ENCODE measurements at places on chromosomes 16 and 17.

DNA sequence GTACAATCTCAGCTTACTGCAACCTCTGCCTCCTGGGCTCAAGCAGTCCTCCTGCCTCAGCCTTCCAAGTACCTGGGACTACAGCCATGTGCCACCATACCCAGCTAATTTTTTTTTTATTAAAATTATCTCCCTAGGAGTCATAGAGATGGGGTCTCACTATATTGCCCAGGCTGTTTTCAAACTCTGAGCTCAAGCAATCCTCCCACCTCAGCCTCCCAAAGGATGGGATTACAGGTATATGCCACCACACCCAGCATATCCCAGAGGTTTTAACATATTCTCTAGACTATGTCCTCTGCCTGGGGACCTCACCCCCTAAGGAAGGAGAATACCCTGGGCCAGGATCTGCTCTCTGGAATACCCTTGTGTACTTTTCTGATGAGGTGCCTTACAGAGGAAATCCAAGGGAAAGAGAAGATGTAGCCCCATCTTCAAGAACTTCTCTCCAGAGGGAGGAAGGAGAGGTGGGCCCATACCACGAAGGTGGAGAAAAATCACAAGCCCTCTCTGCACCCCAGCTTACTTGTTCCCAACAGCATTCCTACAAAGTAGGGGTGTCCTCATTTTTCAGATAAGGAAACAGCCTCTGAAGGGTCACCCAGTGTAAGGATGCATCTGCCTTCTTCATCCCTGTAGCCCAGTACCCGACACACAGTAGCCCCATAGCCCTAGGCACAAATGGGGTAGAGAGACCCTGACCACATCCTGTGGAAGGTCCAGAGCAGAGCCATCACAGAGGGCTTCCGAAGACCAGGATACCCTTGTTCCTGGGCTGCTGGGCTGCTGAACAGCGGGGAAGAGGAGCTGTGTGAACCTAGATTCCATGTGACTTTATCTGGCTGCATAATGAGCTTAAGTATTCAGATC lies 151.6 kb downstream of the SOCS1 start:
- no peak for DNase-seq

DNA sequence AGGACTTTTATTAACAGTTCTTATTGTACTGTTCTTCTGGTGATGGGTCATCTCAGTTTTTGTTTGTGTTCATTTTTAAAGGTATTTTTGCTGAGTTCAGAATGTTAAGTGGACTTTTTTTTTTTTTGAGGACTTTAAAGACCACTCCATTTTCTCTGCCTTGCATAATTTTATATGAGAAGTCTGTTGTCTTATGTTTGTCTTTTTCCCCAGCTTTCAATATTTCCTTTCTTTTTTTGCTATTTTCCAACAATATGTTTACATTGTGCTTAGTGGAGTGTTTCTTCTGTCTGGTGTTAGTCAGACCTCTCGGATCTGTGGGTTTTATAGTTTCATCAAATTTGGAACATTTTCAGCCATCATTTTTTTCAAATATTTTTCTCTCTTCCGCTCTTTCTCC lies 290.0 kb upstream of the TNRC6C start:
- no peak for DNase-seq

DNA sequence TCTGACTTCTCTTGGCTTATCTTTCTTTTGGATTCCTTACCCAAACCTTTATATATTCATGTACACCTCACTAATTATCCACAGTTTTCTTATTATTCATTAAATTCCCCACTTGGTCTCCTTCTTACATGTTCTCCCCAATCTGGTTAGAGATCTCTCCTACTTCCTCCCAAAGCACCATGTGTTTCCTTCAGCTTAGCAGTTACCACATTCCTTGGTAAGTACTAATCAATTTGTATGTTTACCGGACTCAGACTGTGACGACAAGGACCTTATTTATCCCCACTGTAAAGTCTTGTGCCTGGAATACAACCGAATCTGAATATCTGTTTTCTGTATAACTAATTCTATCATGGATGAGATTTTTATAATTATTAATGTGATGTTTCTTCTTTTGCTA lies 389.5 kb downstream of the KCNJ2 start:
- no peak for DNase-seq

DNA sequence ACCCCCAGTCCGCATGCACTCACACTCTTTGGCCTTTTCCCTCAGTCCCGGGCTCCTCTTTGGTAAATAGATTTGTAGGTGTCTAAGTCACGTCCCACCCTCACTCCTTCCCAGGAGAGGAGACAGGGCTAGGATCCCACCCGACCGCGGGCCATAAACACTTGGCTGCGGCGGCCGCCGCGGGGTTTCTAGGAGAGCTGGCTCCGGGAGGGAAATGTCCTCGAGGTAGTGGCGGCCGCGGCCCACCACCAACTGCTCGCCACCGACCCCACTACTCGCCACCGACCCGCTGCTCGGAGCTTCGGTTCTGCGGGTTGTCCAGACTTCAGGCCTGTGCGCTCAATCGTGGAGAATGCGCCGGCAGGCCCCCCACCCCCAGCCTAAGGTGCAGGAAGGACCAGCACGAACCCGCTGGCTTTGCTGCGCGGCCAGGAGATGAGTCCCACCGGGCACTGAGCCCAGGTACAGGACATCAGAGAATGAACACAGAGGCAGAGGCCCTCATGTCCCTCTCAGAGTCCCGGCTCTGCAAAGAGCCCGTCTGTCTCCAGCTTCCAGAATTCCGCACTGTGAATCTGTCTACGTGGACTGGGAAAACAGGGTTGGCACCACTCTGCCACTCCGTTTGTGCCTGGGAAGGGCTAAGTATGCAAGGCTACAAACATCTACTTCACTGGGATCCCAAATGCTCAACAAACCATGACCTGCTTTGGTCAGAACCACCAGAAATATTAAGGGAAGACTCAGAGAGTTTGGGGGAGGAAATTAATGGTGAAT lies 2.5 kb downstream of the PRAC2 start:
- DNase-seq = no peak

DNA sequence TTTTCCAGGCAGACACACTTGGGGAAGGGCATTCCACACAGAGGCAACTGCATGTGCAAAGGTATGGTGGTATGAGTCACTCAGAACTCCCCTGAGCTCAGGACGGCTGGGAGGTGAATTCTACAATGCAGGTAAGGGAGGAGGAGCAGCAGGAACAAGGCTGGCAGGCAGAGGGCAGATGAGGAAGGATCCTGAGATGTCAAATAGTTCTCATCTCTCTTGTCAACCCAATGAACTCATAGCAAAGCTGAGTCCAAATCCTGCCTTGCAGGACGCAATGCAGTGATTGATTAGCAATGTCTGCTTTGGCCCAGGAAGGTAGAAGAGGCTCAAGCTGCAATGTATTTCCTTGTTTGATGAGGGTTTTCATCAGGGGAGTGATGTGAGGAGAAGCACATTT lies 243.5 kb downstream of the XYLT1 start:
- DNase-seq = no peak

- DNase-seq = no peak
Measured at GRCh38 chr16:57150682-57151330, 35.0 kb downstream of the PSME3IP1 start.

DNA sequence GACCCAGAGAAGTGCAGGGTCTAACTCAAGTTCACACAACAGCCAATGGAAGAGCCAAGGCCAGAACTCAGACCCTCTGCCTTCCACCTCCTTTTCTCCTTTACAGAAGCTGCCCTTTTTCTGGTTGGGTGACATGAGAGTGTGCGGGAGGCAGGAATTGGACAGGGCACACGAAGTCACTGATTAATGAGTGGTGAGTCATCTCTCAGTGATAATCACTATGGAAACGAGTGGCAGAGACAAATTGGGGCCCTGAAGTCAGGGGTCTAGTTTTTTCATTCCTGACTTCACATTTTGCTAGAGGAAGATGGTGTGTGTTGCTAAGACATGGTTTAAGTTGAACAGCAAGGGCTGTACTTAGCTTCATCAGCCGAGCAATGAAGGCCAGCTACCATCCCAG lies 312.7 kb upstream of the CCL2 start:
- no peak for DNase-seq

- no peak for DNase-seq
Measured at GRCh38 chr17:75691801-75692626, 24.9 kb downstream of the SAP30BP start.

DNA sequence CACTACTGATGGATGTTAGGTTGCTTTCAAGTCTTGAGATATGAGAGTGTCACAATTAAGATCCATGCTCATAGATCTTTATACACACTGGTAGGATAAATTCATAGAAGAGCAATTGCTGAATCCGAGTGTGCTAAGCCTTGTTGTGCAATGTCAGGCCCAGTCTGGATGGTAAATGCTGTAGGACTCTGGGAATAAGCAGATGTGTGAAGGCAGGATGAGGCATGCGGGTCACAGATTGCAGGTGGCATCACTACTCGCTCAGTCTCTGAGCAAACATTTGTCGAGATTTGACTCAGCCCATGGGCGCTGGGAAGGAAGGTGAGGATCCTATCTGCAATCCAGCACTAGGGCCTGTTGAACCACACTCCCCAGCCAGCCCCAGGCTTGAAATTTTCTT lies 40.7 kb downstream of the TMEM186 start:
- no peak for DNase-seq

- DNase-seq = no peak
Measured at GRCh38 chr16:7408700-7409365, 76.2 kb downstream of the RBFOX1 start.

DNA sequence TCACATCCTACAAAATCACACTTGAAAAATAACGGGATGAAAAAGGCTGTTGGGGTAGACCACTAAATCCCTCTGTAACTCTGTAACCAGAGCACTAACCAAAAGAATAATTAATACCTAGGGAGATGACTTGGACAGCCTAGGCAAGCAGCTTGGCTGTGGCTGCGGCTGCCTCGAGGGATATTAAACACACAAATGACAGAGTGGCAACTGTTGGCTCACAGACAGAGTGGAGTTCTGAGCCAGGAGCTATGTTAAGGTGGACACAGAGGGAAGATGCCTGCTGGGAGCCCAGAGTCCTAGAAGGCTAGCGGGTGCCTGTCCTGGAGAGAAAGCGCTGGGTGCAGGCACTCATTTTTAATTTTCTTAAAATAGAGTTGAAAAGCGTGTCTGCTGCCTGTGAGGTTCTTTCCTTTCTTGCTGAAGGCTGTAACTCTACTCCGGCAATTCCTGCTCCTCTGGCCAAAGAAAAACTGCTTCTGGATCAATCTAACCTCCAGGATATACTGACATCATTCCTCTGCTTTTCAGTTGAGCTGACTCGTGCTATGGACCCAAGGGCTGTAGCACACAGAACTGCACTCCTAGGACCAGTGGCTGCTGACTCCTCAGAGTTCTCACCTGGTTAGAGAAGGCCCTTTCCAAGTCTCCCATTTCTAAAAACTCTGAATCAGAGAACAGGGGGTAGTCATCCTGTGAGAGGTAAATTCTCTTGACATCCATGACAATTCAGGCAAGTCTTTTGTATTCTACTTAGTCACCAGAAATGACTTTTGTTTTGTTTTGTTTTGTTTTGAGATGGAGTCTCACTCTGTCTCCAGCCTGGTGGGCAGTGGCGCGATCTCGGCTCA lies 147.9 kb downstream of the STX8 start:
- DNase-seq = no peak

DNA sequence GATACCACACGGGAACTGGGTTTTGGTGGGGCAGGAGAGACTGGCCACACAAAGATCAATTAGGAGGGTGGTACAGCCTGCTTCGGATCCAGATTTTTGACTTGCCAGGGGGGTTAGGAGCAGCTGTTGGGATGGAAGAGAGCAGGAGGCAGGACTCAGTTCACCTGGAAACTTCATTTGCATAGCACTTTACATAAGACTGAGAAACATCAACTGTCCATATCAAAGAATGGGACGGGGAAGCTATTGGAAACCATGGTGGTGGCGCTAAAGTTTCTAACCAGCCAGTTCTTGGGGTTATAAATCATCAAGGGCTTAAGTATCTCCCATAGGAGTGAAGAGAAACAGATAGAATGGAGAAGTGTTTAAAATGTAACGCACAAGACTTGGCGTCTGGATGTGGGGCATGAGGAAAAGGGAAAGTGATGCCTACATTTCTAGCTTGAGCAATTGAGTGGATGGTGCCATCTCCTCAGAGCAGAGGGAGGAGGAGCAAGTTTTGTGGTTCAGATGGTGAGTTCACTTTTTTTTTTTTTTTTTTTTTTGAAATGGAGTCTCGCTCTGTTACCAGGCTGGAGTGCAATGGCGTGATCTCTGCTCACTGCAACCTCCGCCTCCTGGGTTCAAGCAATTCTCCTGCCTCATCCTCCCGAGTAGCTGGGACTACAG lies 6.4 kb upstream of the SRCAP start:
- DNase-seq = no peak

Data from NCI-H460 (cell line).